ENCODE measurements at places on chromosomes 7 and 10.

GRCh38 chr10:112926906-112927688 is 22.9 kb upstream of the TCF7L2 start:
- DNase-seq = no peak

GRCh38 chr10:97538839-97539238 is 33.7 kb upstream of the ANKRD2 start:
- DNase-seq = no peak

- DNase-seq = no peak
Measured at GRCh38 chr7:27160145-27160545, 3.7 kb upstream of the HOXA7 start.

GRCh38 chr7:102094316-102094650 is 192.4 kb upstream of the SH2B2 start:
- no peak for DNase-seq

GRCh38 chr7:150721970-150722373 is 5.6 kb downstream of the GIMAP1 start:
- no peak for DNase-seq

DNA sequence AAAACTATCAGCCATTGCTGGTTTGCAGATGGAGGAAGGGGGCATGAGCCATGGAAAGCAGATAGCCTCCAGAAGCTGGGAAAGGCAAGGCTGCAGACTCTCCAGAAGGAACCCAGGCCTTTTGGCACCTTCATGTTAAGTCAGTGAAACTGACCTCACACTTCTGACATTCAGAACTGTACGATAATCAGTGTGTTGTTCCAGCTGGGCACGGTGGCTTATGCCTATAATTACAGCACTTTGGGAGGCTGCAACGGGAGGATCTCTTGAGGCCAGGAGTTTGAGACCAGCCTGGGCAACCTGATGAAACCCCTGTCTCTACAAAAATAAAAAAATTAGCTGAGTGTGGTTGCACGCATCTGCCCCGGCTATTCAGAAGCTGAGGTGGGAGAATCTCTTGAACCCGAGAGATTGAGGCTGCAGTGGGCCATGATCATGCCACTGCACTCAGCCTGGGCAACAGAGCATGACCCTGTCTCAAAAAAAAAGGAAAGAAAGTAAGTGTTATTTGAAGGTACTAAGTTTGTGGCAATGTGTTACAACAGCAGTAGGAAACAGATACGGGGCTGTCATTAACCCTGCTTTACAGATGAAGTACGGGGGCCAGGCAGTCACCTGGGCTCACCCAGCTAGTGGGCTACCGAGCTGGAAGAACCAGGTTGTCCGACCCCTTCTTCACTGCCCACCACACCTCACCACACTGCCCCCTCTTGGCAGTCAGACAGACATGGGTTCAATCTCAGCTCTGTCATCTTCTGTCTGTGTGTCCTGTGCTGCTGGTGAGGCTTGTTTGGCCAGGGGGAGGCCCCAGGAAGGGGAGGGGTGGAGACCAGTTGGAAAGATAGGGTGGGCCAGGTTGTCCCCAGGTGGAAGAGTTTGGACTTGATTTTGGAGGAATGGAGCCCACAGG is 18.3 kb downstream of the CHST3 start:
- DNase-seq = no peak

- no peak for DNase-seq
Measured at GRCh38 chr7:24172856-24173255, 111.1 kb upstream of the NPY start.

- no peak for DNase-seq
Measured at GRCh38 chr7:36318116-36318515, 71.5 kb upstream of the ANLN start.

DNA sequence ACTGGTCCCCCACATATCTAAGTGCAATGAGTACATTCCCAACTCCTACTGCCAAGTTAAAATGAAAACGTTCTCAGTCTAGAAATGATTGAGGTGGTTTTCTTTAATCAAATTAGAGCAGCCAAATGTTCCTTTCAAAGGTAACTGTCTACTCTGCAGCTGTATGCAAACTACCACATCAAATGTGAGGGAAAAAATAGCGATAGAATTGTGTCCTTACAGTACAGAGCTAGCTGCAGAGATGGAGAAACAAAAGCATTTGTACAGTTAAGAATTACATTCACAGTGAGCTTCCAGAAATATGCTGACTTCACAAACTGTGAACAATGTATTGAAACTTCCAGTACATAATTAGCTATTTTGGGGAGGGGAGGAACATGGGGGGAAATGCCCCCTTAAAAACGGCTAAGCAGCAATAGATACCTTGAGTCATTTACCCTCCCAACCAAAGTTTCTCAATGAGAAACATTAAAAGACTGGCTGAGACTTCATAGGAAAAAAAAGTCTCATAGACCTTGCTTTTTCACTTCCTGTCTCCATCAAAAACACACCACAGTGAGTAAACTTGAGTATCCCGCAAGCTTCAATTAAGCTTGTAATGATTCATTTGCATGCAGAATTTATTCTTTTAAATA is 22.9 kb downstream of the CDK6 start:
- no peak for DNase-seq

DNA sequence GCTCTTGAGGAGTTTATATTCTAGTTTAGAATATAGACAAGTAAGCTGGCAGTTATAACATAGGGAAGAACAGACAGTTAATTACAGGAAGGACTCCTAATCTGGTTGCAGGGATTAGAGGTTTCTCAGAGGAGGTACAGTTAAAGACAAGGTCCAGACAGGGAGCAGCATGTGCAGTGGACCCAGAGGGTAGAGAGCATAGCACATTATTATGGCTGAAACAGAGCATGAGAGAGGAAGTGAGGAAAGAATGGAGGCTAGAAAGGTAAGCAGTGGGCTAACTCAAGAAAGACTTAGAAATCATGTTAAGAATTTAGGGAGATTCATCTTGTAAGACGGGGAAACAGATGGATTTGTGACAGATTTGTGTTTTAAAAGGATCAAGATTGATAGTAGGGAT is 9.7 kb downstream of the MIOS start:
- DNase-seq = no peak

DNA sequence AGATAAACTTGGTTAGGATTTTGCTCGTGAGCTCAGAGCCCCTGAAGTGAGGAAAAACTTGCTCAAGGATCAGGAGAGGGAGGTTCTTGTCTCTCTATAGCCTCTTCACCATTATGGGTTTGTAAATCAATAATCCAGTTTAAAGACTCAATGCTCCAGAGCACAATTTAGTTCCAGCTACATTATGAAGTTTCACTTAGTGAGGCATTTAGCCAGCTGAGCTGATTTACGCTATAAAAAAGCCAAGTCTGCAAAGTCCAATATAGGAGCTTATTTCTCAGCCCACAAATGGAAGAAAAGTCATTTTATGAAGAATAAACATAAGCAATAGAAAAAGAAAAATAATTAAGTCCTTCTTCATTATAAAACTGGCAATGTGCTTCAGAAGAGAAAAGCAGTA is 130.6 kb downstream of the STRA8 start:
- no peak for DNase-seq

DNA sequence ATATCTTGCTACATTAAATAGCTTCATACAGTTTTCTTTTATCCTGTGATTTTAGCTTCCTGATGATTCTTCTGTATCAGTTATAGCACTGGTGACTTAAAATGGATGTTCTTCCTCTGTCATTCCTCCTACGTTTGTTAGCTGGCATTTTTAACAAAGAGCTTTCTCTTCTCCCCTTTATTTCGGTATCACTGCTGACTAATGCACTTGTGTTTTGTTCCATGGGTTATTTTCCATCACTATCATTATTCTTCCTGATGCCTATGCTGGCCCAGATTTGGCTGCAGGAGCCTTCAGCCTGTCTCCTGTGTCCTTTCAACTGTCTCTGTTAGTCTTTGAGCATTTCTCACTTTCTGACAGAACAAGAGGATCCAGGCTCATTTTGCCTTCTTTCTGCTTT is 13.1 kb downstream of the BMS1 start:
- no peak for DNase-seq

DNA sequence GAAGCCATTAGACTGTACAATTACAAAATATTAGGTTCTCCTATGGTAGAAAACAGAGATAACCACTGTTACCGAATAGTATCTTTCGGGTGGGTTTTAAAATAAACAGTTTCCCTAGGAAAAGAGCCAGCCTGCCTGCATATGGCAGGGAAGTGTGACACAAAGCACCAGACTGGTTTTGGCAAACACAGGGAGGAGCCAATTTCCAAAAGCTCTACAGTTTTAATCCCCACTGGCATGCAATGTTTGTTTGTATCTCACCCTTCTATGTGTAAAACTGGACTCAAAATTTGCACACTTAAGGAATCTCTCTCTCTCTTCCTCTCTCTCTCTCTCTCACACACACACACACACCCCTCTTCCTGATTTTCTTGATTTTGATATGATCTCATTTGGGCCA is 261.7 kb downstream of the ETV1 start:
- no peak for DNase-seq

DNA sequence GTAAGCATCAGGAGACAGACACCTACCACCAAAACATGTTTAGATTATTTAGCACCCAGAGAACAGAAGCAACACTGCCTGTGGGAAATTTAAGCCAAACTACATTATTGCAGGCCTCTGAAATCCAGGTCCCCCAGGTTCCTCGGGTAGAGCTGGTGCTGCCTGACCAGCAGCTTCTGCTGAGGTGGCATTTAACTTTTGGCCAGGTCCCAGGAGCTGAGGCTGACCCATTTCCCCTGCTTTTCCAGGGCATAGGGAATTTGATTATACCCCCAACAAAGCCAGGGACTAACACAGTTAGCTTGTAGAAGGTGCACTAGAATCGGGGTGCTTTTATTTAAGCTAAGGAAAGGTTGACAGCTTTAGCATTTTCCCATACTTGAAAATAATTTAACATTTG is 4.7 kb downstream of the LRRC4 start:
- DNase-seq = no peak

GRCh38 chr10:74733612-74734011 is 92.8 kb upstream of the KAT6B start:
- no peak for DNase-seq

DNA sequence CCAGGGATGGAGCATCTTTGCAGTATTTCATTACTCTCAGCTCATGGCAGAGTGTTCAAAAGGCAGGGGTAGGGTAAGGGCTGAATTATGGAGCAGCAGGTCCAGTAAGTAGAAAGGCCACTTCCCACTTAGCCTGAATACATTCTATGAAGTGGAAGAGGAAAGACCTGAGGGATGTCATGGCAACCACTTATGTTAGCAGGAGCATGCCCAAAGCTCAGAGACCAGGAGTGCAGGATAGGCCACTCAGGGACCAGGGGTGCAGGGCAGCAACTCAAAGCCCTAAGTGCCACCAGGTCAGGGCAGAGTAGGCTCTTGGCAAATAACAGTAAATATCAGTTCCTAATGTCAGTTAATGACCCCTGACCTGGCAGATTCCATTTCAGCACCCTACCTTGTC is 3.6 kb downstream of the SRI start:
- no peak for DNase-seq

GRCh38 chr10:77507291-77507880 is 130.2 kb downstream of the KCNMA1 start:
- DNase-seq = no peak

- DNase-seq = no peak
Measured at GRCh38 chr10:34773636-34774630, 41.2 kb downstream of the PARD3 start.

- DNase-seq = peak; percentile 89
Measured at GRCh38 chr10:69318106-69318866, 40.0 kb downstream of the HK1 start.

GRCh38 chr7:95501261-95501832 is 15.6 kb downstream of the ASB4 start:
- no peak for DNase-seq

- DNase-seq = no peak
Measured at GRCh38 chr10:122307669-122308416, 36.7 kb downstream of the BTBD16 start.

DNA sequence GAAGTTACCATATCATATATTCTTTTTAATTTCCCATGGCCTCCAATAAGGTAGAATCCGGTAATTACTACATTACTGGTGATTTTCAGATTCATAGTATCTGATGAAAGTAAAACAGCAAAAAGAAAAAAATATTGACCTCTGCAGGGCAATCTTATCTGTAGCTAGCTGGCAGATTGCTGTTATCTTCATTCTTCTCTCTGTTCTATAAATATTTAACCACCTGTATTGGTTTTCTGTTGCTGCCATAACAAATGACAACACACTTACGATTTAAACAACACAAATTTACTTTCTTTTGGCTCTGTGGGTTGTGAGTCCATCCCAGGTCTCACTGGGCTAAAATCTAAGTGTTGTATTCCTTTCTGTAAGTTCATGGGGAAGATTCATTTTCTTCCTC is 164.5 kb downstream of the ZEB1 start:
- no peak for DNase-seq

- no peak for DNase-seq
Measured at GRCh38 chr7:106248600-106248999, 36.2 kb downstream of the NAMPT start.

DNA sequence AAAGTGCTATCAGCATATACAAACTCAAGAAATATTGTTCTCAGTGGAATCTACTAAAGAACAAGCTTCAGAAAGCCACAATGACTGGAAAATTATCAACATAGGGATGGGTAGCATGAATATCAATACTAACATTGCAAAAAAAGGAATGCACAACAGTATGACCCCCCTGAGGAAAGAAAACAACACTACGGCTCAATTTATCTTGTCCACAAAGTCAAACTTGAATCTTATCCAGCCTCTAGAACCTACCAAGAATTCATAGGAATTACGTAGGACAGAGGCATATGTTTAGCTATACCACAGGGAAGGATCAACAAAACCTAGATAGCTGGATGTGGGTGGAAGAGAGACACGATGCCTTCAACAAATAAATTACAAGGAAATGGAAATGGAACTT is 54.6 kb downstream of the AGMO start:
- no peak for DNase-seq

- no peak for DNase-seq
Measured at GRCh38 chr7:69283421-69283820, 314.9 kb upstream of the AUTS2 start.

GRCh38 chr10:102642736-102643335 is 1.4 kb upstream of the TRIM8 start:
- no peak for DNase-seq

- DNase-seq = no peak
Measured at GRCh38 chr10:94630017-94630688, 53.4 kb upstream of the CYP2C18 start.

DNA sequence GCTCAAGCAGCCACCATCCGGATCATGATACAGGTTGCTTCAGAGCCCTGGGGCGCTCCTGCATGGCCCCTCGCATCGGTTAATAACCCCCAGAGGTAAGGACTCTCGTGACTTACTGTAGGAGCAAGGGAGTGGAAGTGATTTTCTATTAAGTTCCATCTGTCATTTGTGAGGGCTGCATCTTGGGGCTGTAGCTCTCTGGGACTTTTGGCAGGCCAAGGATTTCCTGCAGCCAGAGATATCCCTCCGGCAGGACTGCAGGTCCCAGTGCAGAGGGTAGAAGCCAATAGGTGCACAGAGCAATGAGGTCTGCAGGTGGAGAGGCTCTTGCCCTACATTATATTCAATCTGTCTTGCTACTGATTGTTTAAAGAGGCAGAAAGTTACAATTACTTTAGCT is 356.8 kb upstream of the ADARB2 start:
- no peak for DNase-seq

DNA sequence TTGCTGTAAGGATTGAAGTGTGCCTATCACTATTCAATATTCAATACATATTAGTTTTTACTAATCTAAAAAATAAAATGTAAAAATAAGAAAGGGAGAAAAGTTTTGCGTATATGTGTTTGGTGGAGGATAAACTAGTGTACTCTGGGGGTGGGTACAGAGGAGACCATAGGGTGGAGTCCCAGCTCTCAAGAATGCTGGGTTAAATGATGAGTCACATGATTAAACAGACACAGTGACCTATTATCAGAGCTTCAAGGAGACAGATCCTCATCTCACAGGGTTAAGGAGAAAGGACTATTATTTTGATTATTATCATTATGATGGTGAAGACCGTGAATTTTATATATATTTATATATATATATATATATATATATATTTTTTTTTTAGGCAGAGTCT is 77.5 kb downstream of the AFAP1L2 start:
- DNase-seq = no peak
